ENCODE measurements at places on chromosomes 2 and 18.

GRCh38 chr2:151165105-151165684 lies 96.5 kb downstream of the RBM43 start:
- no peak for DNase-seq

- DNase-seq = no peak
Measured at GRCh38 chr2:70344195-70344594, 42.3 kb upstream of the FAM136A start.

- DNase-seq = no peak
Measured at GRCh38 chr18:38981389-38981788, 1415.8 kb upstream of the CELF4 start.

DNA sequence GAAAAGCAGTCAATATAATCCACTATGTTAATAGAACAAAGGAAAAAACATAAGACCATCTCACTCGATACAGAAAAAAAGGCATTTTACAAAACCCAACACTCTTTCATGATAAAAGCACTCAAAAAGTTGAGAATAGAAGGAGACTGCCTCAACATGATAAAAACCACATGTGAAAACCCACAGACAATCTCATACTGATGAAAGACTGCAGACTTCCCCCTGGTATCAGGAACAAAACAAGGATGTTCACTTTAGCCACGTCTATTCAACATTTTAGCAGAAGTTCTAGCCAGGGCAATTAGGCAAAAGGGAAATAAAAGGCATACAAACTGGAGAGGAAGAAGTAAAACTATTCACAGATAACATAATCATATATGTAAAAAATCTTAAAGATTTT lies 285.9 kb downstream of the EIPR1 start:
- DNase-seq = no peak

DNA sequence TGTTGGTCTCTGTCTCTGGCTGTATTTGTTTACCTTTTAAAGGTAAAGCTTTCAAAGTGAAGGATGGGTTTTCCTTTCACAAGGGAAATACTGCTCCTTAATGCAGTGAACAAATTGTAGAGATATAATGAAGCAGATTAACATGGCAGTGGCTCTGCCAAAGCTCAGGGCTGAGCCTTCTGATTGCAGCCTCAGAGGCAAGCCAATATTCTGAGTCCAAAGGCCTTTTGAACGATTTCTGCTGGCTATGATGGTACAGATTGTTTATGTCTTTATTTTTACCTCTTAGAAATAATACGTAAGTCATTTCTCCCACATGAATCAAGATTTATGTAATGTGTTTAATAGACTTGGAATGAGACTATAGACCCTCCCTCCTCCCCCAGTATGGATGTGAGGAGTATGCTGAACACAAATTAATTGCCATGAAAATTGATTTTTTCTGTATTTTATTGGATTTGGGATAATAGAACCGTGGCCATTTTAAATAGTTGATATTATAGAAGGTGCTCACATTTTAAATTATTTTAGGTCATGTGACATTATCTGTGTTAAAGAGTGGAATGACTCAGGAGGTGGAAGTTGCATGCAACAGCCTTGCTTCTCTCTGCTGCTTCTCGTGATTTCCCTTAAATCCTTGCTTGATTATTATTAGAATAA lies 772 bp downstream of the SCN2A start:
- DNase-seq = no peak

GRCh38 chr2:97788986-97789644 lies 75.7 kb downstream of the ZAP70 start:
- DNase-seq = no peak

DNA sequence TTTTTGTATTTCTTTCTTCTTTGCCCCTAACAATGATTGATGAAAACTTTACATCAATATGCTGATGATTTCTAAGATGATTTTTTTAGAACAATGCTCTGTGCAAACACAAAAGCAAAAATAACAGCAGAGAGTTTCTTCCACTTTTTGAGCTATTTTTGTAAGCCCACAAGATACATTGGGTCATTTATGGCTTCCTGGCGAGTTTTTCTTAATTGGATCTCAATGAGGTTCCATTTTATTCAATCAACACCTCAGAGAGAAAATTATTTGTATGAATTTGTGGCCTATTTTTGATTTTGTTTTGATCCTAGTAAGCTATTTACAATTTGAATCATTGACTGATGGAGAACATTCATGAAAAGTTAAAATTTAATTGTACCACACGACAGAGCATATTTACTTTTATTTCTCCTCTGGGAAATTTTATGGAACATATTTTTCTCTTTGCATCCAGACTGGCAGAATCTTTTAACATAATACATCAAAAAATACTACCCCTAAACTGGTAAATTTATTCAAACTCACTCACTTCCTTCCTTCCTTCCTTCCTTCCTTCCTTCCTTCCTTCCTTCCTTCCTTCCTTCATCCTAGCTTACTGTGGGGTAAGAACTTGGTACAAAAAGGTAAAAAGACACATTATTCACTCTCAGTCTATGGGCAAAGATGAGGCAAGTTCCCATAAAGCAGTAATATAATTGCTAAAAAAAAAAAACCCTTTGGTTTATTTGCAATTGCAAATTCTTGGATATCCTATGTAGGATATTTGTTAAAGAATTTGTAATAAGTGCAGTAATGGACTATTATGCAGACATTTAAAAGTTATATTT lies 710.4 kb downstream of the SLC4A3 start:
- no peak for DNase-seq

GRCh38 chr2:214193943-214194342 lies 216.9 kb upstream of the VWC2L start:
- no peak for DNase-seq

GRCh38 chr2:172208791-172209325 lies 106.2 kb upstream of the DLX2 start:
- DNase-seq = no peak

- no peak for DNase-seq
Measured at GRCh38 chr18:23737578-23737977, 48.3 kb downstream of the LAMA3 start.

- DNase-seq = no peak
Measured at GRCh38 chr18:54790109-54790508, 38.2 kb upstream of the RAB27B start.

Measured in osteocyte (in vitro differentiated cells).